Mucosa of descending colon (tissue), 3 donors: ENCODE measurements at places on chromosomes 2 and 18. TPM values are rescaled to one million over a fixed set of nuclear protein-coding genes. Genes with fewer than 3 reads are reported as not detected.

- DNase-seq, result peak; percentile 53
These were observed 190.4 kb downstream of the FMNL2 start for GRCh38 chr2:152525277-152525838.

Gene LRRC30
- total RNA-seq, result not detected

Gene BCL11A
- total RNA-seq, result 59.6 TPM

- no peak for DNase-seq
These were observed 599.1 kb downstream of the SLC4A3 start for GRCh38 chr2:220226546-220226945.

DNA sequence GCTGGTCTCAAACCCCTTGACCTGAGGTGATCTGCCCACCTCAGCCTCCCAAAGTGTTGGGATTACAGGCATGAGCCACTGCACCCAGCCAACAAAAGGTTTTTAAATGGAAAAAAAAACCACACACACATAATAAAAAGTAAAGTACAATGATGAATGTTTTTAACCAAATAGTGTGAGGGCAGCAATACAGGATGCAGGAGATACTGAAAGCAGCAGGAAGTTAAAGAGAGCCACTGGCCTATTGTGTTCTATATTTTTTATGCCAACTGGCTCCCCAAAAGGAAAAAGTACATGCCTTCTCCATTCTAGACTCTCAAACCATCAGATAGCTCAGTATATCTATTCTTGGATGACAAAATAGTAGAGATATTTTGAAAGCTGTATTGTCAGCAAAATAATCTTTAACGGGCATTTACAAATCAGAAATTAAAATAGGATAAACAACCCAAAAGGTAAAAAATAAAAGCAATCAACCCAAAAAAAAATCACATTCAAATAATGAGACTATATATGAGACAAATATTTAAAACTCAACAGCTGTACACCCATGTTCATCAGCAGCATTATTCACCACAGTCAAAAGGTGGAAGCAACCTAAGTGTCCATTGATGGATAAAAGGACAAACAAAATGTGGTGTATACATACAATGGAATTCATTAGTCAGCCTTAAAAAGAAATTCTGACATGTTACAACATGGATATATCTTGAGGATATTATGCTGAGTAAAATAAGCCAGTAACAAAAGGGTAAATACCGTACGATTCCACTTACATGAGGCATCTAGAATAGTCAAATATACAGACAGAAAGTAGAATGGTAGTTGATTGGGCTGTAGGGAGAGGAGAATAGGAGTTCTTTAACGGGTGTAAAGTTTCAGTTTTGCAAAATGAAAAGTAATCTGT, 26.2 kb downstream of the GPATCH11 start:
- no peak for DNase-seq

DNA sequence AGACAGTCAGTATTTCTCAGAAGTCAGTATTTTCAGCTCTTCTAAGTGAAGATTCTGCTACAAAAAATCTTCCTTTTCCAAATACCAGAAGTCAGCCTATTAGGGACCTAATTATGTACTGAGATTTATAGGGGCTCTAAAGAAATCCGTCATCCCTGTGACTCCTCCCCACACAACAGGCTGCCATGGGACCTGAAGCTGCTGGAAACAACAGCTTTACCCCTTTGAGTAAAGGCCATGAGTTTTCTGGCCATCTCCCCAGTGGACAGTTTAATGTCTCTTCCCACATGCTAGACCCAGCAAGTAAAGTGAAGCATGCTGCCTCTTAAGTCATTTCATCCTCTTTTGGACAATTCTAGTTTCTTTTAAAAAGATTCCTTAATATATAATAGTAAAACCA, 255.7 kb upstream of the ACVR2A start:
- DNase-seq, result no peak

GRCh38 chr18:27094621-27095020, 90.5 kb downstream of the CHST9 start:
- no peak for DNase-seq

DNA sequence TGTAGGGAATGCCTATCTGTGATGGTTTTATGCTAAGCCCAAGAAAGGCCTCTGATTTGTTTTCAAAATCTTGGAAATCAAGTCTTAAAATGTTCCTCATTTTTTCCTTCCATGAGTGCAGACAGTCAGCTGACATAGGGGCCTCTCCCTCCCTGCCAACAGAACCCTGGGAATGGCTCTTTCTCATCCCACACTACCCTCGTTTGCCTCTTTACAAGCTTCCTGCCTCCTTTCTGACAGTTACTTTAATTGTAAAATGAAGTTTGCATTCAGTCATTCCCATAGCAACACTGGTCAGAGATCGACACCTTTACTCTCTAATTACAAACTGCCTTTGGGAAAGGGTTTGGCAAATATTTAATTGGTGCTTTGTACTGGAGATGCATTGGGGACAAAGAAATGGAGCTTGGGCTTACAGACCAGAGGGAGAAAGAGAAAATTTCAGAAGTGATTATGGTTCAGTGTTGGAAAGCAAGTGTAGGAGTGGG, 25.4 kb downstream of the KIF5C start:
- DNase-seq, result no peak

DNA sequence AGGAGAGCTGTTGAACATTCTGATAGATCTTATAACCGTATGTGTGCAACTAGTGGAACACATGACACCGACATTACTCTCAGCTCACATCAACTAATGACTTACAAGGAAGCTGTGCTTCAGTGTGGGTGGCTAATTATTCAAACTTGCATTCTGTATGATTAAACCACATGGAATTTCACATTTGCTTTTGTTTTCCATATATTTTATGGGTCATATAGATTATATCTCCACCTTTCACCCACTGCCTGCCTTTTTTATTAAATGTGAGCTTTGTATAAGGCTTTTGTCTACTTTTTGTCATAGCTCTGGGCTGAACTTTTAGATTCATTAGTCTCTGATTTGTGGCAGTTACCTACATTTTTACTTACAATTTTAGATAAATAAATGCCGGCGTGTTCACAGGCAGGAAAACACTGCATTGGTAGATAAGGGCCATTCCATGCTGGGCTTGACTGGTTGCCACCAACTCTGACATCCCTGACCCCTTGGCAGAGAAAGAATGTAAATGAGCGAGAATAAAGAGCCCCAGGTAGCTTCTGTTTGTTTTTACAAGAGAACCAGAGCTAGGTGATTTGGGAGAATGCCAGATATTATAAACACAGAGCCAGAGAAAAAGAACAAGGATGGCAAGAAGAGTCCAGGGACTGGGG, 35.7 kb downstream of the LYPD6 start:
- DNase-seq, result peak; percentile 22

GRCh38 chr2:239586651-239587310, 186.0 kb upstream of the HDAC4 start:
- DNase-seq, result no peak

GRCh38 chr2:181985632-181986205, at the start of gene PPP1R1C:
Gene PPP1R1C (plus strand): TSS chr2:181985853. CDS start chr2:181986111, 258 bp downstream.
- no peak for DNase-seq

- no peak for DNase-seq
These were observed 40.1 kb downstream of the CDC42EP3 start for GRCh38 chr2:37631292-37631691.

Gene BCL2L11
- total RNA-seq, result 43.7 TPM

- DNase-seq, result no peak
These were observed 34.9 kb downstream of the BCL11A start for GRCh38 chr2:60518567-60518966.

DNA sequence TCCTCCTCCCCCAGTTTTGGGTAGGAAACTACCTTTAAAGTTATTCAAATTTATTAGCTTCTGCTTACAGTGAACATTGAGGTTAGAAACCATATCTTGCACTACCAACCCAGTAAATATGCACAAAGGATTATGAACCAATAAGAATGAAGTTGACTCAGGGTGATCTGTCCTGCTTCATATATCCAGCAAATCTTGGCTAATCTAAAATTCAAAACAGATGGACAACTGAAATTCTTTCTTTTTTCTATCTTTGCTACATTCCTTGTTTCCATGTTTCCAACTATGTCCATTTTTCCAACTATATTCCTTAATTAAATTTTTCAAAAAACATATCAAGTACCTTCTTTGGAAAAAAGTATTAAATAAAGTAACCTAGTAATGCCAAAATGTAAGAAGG, 149.3 kb downstream of the FAM124B start:
- DNase-seq, result no peak

GRCh38 chr2:149991576-149991975, 404.0 kb upstream of the MMADHC start:
- DNase-seq, result no peak

DNA sequence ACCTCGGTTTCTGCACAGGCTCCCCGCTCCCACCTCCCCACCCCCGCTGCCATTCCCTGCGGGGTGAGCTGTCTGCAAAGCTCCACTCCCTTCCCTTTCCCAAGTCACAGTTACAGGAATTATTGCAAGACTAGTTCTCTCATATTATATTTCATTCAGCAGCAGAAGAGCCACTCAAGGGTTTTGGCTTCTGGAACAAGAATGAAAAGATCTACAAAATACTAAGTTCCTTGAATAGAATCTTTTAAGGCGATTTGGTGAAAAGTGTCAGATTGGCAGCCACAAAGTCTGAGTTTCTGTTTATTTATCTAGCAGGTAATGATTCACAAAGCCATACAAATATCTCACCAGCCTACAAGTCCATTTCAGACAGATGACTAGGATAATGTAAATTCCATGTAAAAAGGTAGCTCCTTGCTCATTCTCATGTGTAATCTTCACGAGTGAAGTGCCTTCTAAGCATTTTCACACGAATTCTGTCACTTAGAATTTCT, 221.9 kb upstream of the RBBP8 start:
- DNase-seq, result peak; percentile 69
